T-helper 2 cell treated with Interferon-gamma antibody and Interleukin-4, amounts not matched to agents 5 μg/mL and 100 μg/mL, for 36 hours (primary cell): ENCODE measurements at places on chromosomes 6 and 20.

DNA sequence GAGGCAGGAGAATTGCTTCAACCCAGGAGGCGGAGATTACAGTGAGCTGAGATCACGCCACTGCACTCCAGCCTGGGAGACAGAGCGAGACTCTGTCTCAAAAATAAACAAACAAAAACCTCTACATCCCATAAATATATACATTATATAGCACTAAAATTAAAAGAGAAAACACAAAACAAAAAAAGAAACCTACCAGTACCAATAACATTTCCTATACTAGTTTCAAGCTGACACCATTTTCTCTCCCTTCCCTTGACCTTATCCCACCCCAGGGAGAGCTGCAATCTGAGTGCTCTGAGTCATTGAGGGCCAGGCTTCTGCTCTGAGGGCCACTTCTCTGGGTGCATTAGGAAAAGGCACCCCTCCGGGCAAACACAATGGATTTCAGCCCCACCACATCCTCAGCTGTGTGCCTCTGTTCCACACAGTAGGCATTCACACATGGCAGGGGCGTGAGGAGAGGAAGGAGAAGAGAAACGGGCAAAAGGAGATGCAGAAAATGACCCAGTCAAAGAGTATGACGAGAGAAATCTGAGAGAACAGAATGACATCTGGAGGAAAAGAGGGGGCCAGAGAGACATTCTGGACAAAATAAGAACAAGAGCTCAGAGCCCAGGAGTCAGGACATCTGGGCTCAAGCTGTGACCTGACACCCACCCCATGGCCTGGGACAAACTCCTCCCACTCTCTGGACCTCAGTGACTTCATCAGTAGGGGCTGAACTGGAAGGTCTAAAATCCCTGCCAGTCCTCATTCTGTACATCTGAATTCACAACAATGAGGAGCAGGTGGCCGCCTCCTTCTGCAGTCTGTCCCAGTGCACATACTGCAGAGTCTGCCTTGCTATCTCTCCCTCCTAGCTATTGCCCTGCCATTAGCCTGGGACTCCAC, 18.2 kb downstream of the TRIM26 start:
- DNase-seq: no peak

DNA sequence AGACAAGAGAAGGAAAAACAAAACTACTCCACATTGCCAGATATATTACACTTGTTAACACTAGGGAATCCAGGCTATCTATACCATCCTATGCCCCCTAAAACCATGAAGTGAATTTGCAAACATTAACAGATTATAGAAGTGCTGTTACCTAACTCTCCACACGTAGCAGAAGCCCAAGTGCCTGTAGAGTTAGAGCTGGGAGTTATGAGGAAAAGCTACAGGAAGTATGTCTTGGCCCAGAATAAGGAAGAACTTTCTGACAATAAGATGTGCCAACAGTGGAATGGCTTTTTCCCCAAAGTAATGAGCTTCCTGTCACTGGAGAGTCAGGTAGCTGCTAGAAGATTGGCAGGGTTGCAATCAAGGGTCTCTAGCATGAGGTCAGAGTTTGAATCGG, 32.5 kb downstream of the ADGRG6 start:
- no peak for DNase-seq

- DNase-seq: no peak
Observed at GRCh38 chr6:169058634-169059033, 195.0 kb downstream of the THBS2 start.

DNA sequence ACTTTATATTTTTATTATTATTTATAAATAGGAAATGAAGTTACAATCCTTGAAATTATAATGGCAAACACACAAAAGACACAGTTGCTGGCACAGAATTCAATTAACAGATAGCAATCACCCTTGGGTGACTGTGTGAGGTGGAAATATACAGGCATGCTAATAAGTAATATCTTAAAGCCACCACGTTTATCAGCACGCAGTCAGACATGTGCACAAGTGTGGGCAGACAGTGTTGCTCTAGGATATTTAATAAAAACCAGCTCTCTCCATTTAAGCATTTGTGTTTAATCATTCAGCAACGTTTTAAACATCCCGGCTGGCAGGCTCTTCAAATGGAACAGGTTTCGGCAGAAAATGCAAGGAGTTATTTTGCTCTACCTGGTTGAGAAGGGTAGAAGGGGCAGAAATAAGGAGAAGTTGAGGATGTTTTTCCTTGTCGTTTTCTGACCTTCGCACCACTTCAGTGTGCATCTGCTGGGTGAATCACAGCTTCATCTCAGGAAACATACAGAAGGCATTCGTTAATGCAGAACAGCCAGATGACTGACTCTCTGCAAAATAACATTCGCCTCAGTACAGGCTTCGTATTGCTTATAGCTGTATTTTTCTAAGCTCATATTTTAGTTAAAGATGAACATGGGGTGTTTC, 585.1 kb downstream of the QKI start:
- no peak for DNase-seq

GRCh38 chr6:142740449-142740848, 204.5 kb downstream of the HIVEP2 start:
- no peak for DNase-seq

- DNase-seq: no peak
Observed at GRCh38 chr20:62241506-62241905, 3.2 kb downstream of the OSBPL2 start.

DNA sequence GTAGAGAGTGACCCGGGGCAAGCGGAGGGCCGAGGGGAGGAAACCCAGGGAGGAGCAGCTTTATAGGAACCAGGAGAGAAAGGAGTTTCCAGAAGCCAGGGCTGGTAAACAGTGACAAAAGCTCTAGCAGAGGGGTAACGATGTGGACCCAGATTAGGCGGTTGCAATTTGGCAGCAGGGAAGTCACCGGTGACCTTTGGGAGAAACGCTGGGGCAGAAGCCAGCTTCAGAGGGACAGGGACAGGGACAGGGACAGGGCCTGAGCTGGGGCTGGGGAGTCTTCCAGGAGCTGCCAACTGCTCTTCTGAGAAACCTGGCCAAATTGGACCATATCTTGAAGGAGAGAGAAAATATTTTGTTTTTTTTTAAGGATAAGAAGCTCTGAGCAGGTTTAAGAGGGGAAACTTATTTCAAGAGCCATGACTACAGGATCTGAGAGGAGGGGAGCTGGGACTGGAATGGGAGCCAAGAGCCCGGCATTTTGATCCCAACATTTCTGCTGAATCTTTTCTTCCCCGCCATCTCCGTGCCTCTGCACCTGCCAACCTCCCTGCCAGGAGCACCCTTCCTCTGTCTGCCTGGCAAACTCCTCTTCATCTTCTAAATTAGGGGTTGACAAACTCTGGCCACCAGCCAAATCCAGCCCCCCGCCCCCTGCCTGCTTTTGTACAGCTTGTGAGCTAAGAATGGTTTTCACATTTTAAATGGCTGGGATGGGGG, 22.6 kb upstream of the PREX1 start:
- no peak for DNase-seq
